ENCODE measurements at places on chromosomes 2 and 18.

GRCh38 chr18:55821219-55821618 is 233.2 kb upstream of the TCF4 start:
- no peak for DNase-seq

GRCh38 chr2:144548088-144548487 is 28.2 kb upstream of the ZEB2 start:
- no peak for DNase-seq

GRCh38 chr2:160479269-160479668 is 14.3 kb downstream of the RBMS1 start:
- DNase-seq = no peak

- DNase-seq = no peak
Measured at GRCh38 chr2:102599486-102599885, 19.9 kb upstream of the SLC9A2 start.

DNA sequence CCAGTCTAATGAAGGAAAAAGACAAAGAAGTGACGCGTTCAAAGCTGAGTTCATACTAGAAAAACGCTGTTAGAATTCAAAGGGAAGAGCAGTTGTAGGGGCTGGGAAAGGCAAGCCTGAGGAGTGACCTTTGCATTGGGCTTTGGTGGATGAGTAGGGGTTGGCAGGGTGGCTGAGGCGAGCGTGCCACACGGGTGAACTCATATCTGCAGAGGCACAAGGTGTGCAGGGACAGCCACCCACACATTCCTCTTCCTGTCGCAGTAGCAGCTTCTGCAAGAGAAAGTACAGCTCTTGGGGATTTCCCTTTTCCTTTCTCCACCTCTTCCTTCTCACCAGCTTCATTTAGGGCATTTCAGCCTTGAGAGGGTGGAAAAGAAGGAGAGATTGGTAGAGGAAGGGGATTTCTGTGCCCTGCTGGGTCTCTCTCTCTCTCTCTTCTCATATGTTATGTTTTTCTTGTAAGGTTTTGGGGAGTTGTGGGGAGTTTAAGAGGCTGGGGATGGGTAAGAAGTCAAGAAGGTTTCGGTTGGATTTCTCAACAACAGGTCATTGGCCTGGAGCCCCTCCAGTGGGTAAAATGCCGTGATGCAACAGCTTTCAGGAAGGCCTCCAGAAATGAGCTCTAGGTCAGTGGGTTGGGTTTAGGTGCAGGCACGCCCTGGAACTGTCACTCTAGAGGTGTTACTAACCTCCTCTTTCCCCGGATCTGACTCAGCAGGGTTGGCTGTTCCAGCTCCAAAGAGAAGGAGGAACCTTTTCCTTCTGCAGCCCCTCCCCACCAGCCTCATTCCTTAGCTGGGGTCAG is 40.1 kb downstream of the ODC1 start:
- DNase-seq = peak; percentile 97

DNA sequence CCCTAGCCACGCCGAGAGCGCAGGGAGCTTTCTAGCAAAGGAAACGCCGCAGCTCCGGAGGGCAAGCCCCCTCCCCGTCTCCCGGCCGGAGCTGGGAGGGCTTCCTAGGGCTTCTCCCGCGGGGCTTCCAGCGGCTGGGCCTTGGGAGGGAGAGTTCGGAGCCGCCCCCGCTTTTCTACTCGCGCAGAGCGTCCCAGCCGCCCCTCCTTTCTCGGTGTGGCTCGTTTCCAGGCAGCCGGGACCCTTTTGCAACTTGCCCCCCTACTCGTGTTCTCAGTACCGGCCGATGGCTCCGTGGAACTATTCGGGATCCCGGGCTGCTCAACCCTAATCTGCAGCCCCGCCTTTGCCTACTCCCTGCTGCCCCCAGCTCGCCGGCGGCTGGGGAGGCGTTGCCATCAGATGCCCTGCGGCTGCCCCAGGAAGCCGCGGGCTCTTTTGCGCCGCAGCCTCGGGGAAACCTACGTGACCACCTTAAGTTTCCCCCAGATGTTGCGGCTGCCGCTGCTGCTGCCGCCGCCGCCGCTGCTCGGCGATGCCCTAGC is 1.5 kb upstream of the NR4A2 start:
- DNase-seq = no peak

GRCh38 chr18:28960146-28960545 is 783.2 kb upstream of the CDH2 start:
- DNase-seq = no peak

GRCh38 chr2:163247156-163247846 is 408.7 kb upstream of the KCNH7 start:
- no peak for DNase-seq

GRCh38 chr18:12645751-12646203 is 12.1 kb downstream of the SPIRE1 start:
- no peak for DNase-seq

DNA sequence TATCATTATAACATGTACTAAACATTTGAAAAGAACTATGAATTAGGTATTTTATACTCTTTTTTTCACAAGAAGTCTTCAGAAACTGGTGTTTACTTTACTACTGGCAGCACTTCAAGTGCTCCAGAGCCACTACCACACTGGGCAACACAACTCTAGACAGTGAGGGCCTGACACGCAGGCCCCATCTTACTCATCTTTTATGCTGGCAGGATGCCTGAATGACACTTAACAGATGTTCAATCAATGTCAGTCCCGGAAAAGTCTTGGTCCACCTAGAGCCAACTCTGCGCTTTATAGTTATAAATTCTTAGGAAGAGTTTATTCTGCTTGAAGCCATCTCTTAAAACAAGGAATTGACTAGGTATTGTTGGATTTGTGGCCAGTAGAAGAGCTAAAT is 8.7 kb upstream of the WIPF1 start:
- no peak for DNase-seq

- no peak for DNase-seq
Measured at GRCh38 chr2:88517759-88518201, 65.3 kb upstream of the FOXI3 start.

DNA sequence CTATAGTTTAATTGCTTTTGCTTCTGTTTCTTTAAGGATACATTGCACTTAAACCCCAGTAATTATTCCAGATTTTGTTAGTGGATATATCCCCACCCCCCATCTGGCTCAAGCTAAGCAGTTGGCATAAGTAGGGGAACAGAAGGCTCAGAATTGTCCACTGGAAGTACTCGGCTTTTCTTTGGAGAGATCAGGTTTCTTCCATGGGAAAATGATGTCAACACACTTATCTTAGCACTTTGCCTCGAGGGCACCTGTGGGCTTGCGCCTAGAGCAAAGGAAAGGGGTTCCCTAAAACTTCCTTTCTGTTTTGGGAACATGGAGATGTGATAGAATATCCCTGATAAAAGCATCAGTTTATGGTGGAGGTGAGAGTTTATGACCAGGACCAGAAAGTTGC is 130.6 kb downstream of the FMNL2 start:
- DNase-seq = no peak

DNA sequence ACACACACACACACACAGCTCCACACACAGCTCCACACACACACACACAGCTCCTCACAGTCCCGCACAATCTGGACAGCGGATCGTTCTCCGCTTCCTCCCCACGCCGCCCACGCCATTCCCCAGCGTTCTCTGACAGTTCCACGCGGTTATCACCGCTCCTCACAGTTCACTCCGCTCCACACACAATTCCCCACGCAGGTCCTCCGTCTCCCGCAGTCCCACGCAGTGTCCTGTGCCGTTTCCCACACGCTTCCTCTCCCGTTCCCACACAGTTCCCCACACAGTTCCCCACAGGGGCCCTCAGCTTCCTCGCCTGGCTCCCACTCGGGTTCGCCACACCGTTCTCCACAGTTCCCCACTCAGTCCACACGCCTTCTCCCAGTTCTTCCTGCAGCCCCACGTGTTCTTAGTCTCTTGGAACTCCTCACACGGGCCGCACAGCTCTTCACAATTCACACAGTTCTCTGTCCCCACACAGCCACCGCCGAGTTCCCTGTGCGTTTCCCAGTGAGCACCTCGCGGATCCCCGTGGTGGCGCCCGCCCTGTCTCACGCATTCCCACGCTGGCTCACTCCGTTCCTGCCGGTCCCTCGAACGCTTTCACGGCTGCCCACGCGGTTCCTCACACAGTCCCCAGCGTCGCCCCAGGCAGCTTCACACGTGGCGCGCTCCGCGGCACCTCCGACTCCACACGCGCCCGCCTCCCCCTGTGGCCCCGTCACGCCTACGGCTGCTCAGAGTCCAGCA is 38.4 kb downstream of the KIF1A start:
- DNase-seq = no peak

GRCh38 chr2:33457556-33458247 is 18.7 kb upstream of the RASGRP3 start:
- DNase-seq = peak; percentile 50

GRCh38 chr2:101758001-101758400 is 60.5 kb downstream of the MAP4K4 start:
- no peak for DNase-seq

DNA sequence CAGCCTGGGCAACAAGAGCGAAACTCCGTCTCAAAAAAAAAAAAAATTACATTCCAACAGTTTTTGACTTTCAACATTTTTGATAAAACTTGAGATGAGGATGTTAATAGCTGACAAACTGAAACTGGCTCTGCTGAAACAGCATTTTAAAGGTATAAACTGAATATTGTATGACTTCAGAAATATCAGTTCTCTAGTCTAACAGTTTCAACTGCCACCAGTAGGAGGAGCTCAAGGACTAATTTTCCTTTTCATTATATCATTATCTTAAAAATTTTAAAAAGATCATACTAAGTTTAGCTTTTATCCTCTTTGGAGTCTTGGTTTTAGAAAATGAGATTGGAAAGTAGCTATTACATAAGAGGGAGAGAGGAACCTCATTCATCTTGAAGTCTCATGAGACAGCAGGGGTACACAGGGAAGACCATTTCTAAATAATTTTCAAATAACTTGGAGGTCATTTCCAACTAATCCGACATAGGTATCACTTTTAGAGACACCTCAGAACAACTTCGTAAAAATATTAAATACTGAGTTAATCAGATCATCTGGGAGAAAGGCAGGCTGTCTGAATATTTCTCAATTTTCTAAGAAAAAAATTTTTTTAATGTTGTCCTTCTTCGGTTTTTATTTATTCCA is 37.6 kb upstream of the MCM6 start:
- DNase-seq = peak; percentile 45

Data from HL-60 (cell line).